ENCODE measurements at places on chromosomes 11 and 22.
A peak's percentile ranks its signal among the peaks of the same experiment; 100 is the strongest.

GRCh38 chr11:121669422-121669821 is 216.7 kb upstream of the SORL1-AS1 start:
- H3K4me3 ChIP-seq: no peak overlapping the region
- H3K4me1 ChIP-seq: no peaks in the 10 kb centered on the region
- H3K27me3 ChIP-seq: no peaks in the 10 kb centered on the region
- no peak overlapping the region for H3K27ac ChIP-seq
- H3K36me3 ChIP-seq: no peaks in the 10 kb centered on the region

GRCh38 chr11:61887839-61888494 is 3.4 kb downstream of the FADS3 start:
- no peak overlapping the region for H3K4me3 ChIP-seq
- H3K4me1 ChIP-seq: peaks cover 3% of the 10 kb centered on the region
- no peak overlapping the region for H3K27ac ChIP-seq
- peaks cover 2% of the 10 kb centered on the region for H3K36me3 ChIP-seq

DNA sequence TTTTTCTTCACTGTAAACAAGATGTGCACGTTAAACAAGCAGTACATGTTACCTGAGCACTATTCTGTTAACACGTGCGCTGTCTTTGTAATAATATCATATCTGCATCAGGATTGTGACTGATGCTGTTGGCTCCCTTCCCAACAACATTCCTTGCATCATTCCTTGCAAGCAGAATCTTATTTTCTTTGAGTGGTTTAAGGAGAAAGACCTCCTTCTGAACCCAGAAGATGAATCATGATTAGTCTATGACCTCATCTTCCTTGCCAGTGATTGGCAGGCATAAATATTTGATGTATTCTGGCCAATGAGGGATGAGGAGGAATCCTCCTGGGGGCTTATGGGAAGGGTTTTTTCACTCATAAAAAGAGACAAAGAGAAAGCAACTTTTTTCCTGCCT is 46.2 kb downstream of the C11orf71 start:
- no peak overlapping the region for H3K4me3 ChIP-seq
- H3K27me3 ChIP-seq: peaks cover 30% of the 10 kb centered on the region
- no peak for DNase-seq
- H3K27ac ChIP-seq: no peak overlapping the region
- H3K36me3 ChIP-seq: no peaks in the 10 kb centered on the region

DNA sequence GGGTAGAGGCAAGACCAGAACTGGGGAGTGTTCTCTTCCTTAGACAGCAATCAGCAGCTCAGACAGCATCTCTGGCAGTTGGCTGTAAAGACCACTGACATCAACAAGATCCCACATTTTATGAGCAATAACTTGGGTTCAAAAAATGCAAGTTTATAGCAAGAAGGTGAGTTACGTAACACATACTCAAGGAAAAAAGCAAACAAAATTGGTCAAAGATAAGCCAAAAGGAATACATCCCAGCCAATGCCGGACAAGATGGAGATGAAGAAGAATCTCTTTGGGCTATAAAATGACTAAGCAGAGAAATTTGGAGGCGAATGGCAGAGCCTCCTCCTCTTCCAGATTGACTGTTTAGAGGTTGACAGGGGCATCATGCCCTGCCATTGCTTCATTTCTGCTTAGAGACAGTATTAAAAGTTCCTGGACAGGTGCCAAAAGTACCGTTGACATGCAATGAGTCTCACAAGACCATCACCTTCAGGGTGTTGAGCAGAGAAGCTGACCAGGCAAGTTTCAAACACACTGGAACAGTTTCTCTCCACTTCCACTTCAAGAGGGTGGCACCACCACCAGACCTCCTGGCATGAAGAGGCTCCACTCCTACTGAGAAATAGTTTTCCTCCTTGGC is 55.9 kb downstream of the ENDOD1 start:
- no peak overlapping the region for H3K27ac ChIP-seq
- no peak for DNase-seq
- no peaks in the 10 kb centered on the region for H3K36me3 ChIP-seq
- peaks cover 24% of the 10 kb centered on the region for H3K27me3 ChIP-seq
- no peak overlapping the region for H3K4me3 ChIP-seq

DNA sequence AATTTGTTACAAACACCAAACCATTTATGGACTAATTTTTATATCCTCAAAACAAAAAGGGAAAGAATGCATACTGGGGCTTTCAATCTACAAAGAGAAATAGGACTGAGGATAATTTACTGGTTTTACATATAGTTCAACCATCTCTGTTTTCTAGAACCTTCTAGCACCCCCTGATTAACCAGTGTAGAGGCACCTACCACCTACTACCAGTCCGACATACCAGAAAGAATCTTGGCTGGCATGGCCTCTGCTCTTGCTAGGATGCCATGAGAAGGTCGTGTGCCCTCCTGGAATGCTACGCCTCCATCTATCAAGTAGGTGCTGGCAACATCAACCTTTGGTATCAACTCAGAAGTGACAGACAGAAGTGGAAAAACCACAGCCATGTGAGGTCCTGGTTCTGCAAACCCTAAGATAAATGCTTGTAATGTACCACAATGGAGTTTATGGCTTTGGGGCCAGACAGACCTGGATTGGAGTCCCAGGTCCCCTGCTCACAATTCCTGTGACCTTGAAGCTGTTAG is 28.2 kb downstream of the MYH9 start:
- peaks cover 95% of the 10 kb centered on the region for H3K4me1 ChIP-seq
- no peaks in the 10 kb centered on the region for H3K27me3 ChIP-seq
- no peak for DNase-seq
- H3K36me3 ChIP-seq: peaks cover 87% of the 10 kb centered on the region
- peak overlapping the region; percentile 98 for H3K27ac ChIP-seq
- H3K4me3 ChIP-seq: peak overlapping the region; percentile 67

- H3K4me1 ChIP-seq: peaks cover 2% of the 10 kb centered on the region
- H3K4me3 ChIP-seq: no peak overlapping the region
- no peak for DNase-seq
- no peak overlapping the region for H3K27ac ChIP-seq
Measured at GRCh38 chr22:38033522-38034277, 23.5 kb upstream of the PICK1 start.

DNA sequence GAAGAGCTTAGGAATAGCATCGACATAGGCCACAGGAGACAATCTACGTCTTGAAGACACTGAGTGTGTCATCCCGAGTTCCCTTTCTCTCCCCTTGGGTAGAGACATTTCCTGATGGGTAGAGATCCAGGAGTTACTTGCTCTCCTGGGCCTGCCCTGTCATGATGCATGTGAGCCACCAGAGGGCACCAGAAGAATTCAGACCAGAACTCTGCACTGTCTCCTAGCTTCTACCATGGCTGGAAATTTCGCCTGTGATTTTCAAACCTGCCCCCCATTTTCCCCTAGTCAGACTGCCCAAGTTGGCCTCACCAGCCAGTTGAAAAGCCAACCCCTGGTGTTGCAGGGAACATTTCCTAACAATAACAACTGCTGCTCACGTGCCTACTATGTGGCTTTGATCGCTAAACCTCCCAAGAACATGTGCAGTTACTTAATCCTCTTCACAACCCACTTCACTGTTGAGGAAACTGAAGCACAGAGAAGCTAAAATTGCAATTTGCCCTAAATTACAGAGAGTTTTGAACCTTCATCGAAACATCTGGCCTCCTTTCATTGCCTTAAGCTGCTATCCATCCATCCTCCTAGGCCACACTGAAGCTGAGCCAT is 47.2 kb downstream of the C11orf58 start:
- no peaks in the 10 kb centered on the region for H3K27me3 ChIP-seq
- H3K36me3 ChIP-seq: peaks cover 5% of the 10 kb centered on the region

GRCh38 chr11:110126936-110127335 is 33.7 kb downstream of the ZC3H12C start:
- no peak for DNase-seq
- H3K27me3 ChIP-seq: peaks cover 20% of the 10 kb centered on the region
- H3K27ac ChIP-seq: no peak overlapping the region
- H3K4me1 ChIP-seq: no peaks in the 10 kb centered on the region

DNA sequence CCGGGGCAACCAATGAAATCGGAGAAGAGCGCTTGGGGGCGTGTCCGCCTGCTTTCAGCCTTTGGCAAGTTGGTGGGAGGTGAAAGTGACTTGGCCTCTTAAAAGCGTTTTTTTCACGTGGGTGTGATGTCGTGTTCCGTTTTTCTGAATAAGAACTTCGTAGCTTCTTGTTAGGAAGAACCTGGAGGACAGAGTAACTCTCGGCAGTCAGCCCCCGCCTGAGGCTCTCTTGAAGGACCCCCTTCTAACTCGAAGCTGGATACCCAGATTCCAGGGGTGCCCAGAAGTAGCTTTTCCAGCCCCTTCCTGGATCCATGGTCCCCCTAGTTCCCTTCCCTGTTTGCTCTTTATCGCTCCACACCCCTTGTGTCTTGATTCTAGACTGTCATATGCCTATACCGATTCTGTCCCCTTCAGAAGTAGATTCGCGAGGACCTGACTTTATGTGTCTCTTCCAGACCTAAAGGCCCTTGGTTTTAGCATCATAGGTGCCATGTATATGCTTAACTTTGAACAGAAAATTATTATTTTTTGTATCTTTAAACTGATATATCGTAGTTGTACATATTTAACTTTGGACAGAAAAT is 915 bp upstream of the OSBP start:
- H3K4me3 ChIP-seq: peak overlapping the region; percentile 92
- H3K27ac ChIP-seq: peak overlapping the region; percentile 49
- peaks cover 25% of the 10 kb centered on the region for H3K4me1 ChIP-seq
- peaks cover 18% of the 10 kb centered on the region for H3K36me3 ChIP-seq
- H3K27me3 ChIP-seq: no peaks in the 10 kb centered on the region

DNA sequence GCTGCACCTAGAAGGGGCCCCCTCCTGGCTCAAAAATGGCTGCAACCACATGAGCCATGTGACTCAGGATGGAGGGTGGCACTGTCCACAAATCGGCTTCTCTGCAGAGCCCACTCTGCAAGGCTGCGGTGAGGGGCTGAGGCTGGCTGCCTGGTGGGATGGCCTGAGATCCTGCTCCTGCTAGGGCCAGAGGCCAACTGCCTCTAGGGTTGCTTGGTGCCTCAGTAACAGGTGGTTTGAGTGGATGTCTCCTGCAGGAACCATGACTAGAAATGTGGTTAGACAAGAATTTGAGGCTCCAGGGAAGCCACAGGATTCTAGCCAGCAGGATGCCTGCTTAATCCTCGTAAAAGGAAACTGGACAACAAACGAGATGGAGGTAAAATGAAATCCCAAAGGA is 17.1 kb downstream of the PATZ1 start:
- peaks cover 5% of the 10 kb centered on the region for H3K4me1 ChIP-seq
- H3K27me3 ChIP-seq: no peaks in the 10 kb centered on the region
- no peak overlapping the region for H3K4me3 ChIP-seq
- H3K36me3 ChIP-seq: peaks cover 50% of the 10 kb centered on the region
- no peak for DNase-seq
- H3K27ac ChIP-seq: no peak overlapping the region

DNA sequence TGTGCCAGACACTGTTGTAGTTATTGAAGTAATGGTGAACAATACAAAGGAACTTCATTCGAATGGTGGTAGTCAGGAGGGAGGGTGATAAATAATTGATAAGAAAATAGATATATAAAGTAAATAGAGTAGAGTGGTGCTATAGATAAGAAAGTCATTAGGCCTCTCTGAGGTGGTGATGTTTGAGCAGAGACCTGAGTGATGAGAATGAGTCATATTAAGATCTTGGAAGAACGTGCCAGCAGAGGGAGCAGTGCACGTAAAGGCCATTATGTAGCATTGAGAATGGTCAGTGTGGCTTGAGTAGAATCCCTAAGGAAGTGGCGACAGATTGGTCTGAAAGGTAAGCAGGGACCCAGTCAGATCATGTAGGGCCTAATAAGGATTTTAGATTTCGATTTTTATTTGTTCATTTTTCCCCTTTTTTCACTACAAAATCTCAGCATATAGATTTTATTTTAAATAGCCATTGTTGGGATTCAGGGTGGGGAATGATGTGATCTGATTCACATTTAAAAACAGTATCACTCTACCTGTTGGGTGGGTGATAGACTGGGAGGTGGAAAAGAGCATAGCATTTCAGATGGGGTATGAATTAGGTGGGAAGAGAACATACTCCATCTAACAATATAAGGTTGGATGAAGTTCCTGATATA is 44.7 kb downstream of the CCDC90B start:
- no peaks in the 10 kb centered on the region for H3K4me1 ChIP-seq
- no peak for DNase-seq
- no peak overlapping the region for H3K27ac ChIP-seq
- no peak overlapping the region for H3K4me3 ChIP-seq
- H3K36me3 ChIP-seq: no peaks in the 10 kb centered on the region
- no peaks in the 10 kb centered on the region for H3K27me3 ChIP-seq

DNA sequence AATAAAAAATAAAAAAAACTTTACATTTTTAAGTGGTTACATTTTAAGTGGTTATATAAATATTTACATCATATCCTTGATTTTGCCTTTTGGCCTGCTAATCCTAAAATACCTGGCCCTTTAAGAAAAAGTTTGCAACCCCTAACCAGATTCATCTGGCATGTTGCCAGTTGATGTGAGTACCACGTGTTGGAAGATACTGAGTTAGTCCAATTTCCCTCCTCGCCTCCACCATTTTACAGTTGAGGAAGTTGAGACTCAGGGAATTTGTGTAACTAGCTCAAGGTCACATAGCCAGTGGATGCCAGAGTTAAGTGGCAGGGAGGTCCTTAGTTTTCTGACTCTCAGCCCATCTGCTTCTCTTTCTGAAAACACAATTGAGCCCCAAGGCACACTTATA is 5.1 kb downstream of the ELF5 start:
- no peaks in the 10 kb centered on the region for H3K4me1 ChIP-seq
- H3K36me3 ChIP-seq: no peaks in the 10 kb centered on the region
- H3K4me3 ChIP-seq: no peak overlapping the region
- no peak for DNase-seq

DNA sequence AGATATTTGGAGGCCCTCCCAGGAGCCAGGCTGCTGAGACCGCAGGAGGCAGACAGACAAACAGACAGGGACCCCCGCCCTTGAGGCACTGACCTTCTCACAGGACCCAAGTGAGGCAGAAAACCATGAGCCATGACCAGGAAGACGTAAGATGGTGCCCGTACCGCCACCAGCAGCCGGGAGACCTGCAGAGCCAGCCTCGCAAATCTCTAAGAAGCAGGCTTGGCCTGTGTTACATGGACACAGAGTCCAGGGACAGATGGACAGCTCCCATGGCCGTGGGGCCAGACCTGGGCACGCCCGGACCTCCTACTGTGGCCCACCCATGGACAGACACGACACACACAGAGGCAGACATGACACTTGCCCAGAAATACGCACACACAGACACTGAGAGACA is 30.7 kb upstream of the TOLLIP start:
- peaks cover 7% of the 10 kb centered on the region for H3K36me3 ChIP-seq
- peaks cover 6% of the 10 kb centered on the region for H3K4me1 ChIP-seq
- no peak overlapping the region for H3K27ac ChIP-seq
- no peak for DNase-seq
- no peak overlapping the region for H3K4me3 ChIP-seq

GRCh38 chr11:134976551-134976950 is 564.5 kb upstream of the B3GAT1 start:
- peaks cover 3% of the 10 kb centered on the region for H3K36me3 ChIP-seq
- no peak for DNase-seq
- no peaks in the 10 kb centered on the region for H3K4me1 ChIP-seq
- no peak overlapping the region for H3K4me3 ChIP-seq
- H3K27me3 ChIP-seq: peaks cover 43% of the 10 kb centered on the region

DNA sequence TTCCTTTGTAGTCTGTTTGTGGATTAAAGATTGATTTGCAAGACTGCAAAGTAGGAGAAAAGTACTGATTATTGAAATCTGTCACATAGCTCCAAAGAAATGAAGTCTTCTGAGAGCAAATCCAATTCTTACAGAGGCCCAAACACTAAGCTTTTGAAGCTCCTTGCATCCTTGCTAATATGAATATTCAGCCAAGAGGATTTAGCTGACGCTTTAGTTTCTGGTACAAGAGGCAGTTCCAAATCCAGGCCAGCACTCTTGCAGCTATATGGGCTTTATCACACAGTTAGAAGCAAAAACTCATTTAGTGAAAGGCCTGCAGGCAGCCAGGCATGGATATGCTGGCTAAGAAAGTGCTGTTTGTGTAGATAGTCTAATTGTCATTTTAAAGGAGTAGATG is 12.7 kb downstream of the PAAF1 start:
- H3K4me1 ChIP-seq: peaks cover 9% of the 10 kb centered on the region
- H3K36me3 ChIP-seq: peaks cover 40% of the 10 kb centered on the region
- no peak overlapping the region for H3K4me3 ChIP-seq
- no peak for DNase-seq
- no peaks in the 10 kb centered on the region for H3K27me3 ChIP-seq
